NCI-H2081 (cell line): ENCODE measurements at places on chromosomes 2 and 18.
A peak's percentile ranks its signal among the peaks of the same experiment; 100 is the strongest.

DNA sequence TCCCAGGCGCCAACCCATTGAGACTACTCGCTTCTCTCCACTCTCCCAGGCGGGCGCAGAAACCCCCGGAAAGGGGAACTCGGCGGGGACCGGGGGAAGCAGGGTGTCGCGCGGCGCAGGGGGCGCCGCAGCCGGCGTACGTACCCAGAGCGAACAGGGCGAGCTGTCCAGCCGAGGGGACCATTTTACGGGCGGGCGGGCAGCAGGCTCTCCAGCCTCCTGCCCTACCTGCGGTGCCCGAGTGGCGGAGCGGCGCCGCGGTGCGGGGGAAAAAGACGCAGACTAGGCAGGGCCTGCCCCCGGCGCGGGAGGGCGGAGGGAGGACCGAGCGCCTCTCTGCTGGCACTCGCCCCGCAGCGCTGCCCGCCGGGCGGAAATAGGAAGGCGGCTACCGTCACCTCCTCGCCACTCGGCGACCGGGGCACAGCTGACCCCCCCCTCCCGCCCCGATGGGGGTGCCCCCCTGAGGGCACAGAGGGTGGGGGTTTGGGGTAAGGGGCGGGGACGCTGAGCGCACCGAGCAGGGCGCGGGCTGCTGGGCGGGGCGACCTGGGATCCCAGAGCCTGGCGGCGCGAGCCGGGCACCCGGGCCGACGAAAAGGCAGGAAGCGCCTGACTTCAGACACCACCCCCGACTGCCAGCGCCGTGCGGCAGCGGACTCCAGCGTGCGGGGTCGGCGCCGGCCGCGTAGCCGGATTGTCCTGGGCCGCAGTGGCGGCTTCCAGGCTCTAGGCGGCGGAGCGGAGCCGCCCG, at the start of gene TGFA:
Gene TGFA (minus strand): TSS at position 243 of the 754 bp plus-strand sequence. CDS start 59 bp downstream, at position 184.
- DNase-seq = peak; percentile 45

GRCh38 chr18:36850527-36851201, 21.7 kb downstream of the KIAA1328 start:
- DNase-seq = no peak

DNA sequence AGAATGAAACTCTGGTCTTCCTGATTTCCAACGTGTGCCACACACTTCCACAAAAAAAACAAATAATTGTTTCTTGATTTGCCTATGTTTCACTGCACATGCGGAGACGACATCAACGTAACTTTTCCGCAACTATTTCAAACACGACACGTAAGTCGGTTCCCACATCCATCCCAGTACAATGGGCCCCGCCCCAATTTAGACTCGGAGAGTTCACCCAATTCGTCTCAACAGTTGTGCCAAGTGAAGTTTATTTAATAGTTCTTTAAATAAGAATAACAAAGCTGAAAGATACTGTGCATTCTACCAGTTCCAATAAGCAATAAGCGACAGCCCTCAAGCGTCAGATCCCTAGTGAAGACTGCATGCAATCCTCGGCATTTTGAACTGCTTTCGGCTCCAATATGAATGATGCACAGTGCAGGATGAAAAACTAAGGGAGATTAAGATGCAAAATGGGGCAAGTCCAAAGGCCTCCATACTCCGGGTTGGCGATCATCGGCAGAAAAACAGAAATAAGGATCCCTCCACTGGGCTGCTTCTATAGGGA, 664 bp downstream of the CCT4 start:
- DNase-seq = peak; percentile 39

- no peak for DNase-seq
These were observed 12.9 kb downstream of the FHL2 start for GRCh38 chr2:105385731-105386540.

GRCh38 chr2:172944022-172944793, 131.4 kb upstream of the MAP3K20 start:
- no peak for DNase-seq

DNA sequence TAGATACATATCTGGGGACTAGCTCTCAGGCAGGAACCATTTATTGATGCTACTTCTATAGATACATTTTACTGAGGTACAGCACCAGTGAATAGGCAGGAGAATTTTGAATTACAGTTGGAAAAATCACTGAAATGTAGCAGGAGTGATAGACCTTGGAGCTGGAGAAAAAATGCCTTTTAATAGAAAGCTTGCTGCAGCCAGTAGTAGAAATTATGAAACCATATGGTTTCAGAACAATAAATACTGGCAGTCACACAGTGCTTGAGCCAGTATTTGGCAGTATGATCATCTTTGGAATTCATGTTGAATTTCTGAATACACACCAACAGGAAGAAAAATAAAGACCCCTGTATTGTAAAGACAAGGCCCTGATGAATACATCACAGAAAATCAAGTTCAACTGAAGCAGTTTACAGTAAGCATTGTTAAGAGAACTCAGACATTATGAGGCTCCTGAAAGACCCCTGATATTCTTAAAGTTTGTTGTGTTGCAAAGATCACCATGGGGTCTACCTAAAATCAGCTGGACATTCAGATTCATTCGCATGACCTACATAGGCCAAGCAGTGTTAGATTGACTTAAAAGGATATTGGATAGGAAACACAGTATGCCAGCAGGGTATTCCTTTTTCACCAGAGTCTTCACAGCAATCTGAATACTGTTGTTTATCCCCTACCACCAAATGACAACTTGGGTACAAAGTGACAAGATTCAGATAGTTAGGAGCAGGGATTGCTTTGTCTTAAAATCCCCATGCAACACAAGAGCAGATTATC, 139.0 kb downstream of the EHBP1 start:
- no peak for DNase-seq

- DNase-seq = no peak
These were observed 268.2 kb upstream of the ID2 start for GRCh38 chr2:8413589-8414135.
